ENCODE measurements at places on chromosomes 5 and 9.
A peak's percentile ranks its signal among the peaks of the same experiment; 100 is the strongest.

DNA sequence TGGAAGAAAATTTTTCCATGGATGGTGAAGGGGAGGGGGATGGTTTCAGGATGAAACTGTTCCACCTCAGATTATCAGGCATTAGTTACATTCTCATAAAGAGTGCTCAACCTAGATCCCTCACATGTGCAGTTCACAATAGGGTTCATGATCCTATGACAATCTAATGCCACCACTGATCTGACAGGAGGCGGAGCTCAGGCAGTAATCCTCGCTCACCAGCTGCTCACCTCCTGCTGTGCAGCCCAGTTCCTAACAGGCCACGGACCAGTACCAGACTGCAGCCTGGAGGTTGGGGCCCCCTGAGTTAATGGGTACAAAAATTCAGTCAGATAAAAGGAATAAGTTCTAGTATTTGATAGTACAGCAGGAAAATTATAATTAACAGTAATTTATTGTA, 337.2 kb downstream of the NPR3 start:
- no peak for DNase-seq

GRCh38 chr5:5978501-5979376, 399.6 kb downstream of the MED10 start:
- DNase-seq, result no peak

GRCh38 chr9:38428062-38428461, 3.8 kb upstream of the IGFBPL1 start:
- no peak for DNase-seq

DNA sequence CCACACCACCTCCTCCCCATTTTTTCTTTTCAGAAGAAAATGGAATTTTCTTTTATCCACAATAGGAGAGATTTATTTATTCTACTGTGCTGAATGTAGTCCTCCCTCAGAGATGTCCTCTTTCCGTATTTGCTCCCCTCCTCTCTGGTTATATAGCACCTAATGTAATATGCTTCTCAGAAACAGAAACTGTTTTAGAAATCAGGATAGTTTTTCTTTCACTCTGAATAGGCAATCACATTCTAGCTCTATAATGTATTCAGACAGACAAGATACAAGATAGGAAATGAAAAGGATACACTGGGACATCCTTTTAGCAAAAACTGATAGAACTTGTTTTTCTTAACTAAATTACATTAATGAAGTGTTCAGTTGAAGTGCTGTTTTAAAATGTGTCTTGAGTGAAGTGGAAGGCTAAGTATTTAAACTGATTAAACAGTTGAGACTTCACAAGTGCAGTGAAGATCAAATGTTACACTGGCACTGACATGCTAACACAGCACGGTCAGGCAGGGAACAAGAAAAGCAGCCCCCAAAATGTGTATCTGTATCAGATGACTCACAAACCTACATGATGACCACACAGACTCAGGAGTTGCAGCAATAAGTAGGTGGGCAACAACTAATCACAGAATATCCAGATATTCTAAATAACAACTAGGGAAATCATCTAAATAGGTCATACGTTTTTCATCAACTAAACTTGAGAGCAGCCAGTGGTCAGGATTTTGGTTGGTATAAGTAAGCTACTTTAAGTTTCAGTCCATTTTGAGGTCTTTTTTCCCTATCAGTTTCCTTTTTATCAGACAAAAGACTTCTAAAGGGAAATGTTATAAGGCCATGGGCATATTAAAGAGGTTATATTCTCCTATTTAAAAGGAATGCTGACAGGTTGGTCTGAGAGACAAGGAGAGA, 260.4 kb downstream of the MLLT3 start:
- no peak for DNase-seq

GRCh38 chr5:82183828-82184227, 94.3 kb downstream of the RPS23 start:
- DNase-seq, result peak; percentile 12

GRCh38 chr5:80077051-80077714, 42.0 kb downstream of the THBS4 start:
- no peak for DNase-seq

GRCh38 chr5:133382661-133383579, 229.4 kb downstream of the FSTL4 start:
- no peak for DNase-seq

All from HL-60 (cell line).